ENCODE measurements at places on chromosomes 13 and 19.

DNA sequence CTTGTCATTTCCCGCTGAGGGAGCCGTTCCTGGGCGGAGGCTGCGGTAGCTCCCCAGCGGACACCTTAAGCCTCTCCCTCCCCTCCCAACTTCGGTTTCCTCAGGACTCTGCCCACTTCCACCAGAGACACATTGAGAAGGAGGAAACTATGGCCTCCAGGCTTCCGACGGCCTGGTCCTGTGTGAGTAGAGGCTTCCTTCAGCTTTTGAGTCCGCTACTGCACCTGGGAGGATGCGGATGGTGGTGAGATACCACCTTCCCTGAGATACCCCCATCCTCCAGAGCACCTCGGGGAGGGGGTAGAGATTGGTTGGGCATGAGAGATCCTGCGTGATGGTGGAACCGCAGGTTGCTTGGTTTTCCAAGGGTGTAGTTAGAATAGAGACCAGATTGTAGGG lies 955 bp downstream of the ZNF274 start:
- DNase-seq = no peak

GRCh38 chr13:49329831-49330545 lies 82.3 kb downstream of the CDADC1 start:
- DNase-seq = no peak

DNA sequence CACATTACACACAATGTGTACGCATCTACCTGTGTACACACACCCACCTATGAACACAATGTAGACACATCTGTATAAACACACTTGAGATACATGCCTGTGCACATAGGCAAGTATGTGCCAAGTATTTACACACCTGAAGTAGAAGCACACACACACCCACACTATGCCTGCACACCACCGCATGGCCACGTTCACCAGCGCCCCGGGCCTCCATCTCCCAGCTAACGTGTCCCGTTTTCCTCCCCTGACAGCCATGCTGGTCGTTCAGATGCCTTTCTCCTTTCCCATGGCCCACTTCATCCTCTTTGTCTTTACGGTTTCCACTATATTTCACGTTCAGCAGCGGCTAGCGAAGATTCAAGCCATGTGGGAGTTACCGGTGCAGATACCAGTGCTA lies 6.9 kb downstream of the FUT2 start:
- no peak for DNase-seq

- no peak for DNase-seq
These were observed 149.9 kb upstream of the HTR2A start for GRCh38 chr13:47046706-47047105.
